ENCODE measurements at places on chromosomes 5 and 9.

GRCh38 chr5:14665949-14666348 is 1.4 kb downstream of the OTULIN start:
- peak; percentile 72 for DNase-seq

DNA sequence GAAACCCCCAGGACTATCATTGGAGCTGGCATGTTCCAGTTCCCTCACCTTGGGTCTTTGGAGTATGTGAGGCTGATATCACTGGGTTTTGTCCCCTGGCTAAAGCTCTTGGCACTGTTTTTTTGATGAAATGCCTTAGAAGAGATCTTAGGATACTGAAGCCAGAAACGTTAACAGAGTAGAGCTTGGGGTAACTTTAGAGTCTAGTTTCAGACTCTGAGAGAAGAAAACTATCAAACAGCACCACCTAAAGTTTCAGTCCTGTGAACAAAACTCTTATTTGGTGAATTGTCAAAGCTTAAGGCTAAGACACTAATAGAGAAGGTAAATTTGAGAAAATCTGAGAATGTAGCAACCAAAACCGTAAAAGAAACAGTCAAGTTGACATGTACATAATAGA is 111.7 kb upstream of the PUM3 start:
- DNase-seq = no peak

- peak; percentile 76 for DNase-seq
Measured at GRCh38 chr9:117555964-117556629, 141.2 kb upstream of the ASTN2 start.

- peak; percentile 98 for DNase-seq
Measured at GRCh38 chr5:34686762-34687268, 30.7 kb downstream of the RAI14 start.

DNA sequence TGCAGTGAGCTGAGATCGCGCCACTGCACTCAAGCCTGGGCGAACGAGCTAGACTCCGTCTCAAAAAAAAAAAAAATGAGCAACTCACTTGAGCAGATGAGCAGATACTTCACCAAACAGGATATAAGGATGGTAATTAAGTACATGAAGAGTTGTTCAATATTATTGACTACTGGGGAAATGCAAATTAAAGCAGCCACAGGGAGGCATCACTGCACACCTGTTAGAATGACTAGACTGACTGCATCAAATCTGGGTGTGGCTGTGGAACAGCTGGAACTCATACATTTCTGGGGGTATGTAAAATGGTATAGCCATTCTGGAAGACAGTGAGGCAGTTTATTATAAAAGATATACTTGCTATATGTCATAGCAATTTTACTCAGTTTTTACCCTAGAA is 93.0 kb downstream of the WNK2 start:
- peak; percentile 53 for DNase-seq

- no peak for DNase-seq
Measured at GRCh38 chr5:124459984-124460383, 286.5 kb downstream of the ZNF608 start.

GRCh38 chr9:121652021-121652837 is 795 bp downstream of the DAB2IP start:
- peak; percentile 39 for DNase-seq

DNA sequence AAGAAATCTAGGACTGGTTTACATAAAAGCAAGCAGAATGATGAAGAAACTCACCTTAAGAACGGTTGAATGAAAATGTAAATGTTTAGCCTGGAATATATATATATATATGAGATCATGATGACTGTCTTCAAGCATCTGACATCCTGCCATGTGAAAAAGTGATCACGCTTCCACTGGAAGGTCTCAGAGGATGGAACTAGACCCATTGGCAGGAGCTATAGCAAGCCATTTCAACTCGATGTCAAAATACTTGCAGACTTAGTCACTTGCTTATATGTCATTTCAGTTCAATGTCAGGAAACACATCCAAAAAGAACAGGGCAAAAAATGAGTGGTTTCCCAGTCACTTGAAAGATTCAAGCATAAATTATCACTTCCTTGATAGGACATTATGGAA is 22.2 kb upstream of the TMEM161B start:
- DNase-seq = no peak

GRCh38 chr5:125189531-125189941 is 443.1 kb upstream of the ZNF608 start:
- no peak for DNase-seq

GRCh38 chr5:157918811-157919742 is 60.1 kb upstream of the CLINT1 start:
- peak; percentile 92 for DNase-seq

GRCh38 chr5:173612948-173613347 is 3.5 kb downstream of the BOD1 start:
- no peak for DNase-seq

DNA sequence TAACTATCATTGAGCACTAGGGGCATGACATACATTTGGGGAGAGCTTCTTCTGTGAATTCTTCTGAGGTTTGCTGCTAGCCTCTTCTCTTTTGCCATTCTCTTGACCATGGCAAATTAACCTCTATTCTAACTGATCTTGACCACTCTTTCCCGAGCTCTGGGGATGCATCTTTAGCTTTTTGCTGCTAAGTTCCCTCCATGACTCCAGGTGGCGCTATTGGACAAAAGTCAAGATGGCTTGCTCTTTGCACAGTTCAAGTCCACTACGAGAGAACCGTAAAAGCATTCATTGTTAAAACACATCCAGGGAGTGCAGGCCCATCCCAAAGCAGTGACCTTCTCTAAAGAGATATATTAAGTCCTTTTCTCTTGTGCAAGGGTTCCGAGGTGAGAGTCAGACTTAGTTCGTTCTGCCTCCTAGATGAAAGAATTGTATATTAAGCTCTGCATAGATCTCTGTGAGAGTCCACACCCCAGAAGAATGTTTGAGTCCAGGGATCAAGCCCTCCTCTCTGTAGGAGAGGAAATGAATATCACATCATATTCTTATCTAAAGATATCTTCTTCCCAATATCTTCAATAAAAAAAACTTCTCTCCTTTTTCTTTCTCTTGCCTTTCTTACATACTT is 1152.9 kb upstream of the CDH6 start:
- DNase-seq = peak; percentile 25

DNA sequence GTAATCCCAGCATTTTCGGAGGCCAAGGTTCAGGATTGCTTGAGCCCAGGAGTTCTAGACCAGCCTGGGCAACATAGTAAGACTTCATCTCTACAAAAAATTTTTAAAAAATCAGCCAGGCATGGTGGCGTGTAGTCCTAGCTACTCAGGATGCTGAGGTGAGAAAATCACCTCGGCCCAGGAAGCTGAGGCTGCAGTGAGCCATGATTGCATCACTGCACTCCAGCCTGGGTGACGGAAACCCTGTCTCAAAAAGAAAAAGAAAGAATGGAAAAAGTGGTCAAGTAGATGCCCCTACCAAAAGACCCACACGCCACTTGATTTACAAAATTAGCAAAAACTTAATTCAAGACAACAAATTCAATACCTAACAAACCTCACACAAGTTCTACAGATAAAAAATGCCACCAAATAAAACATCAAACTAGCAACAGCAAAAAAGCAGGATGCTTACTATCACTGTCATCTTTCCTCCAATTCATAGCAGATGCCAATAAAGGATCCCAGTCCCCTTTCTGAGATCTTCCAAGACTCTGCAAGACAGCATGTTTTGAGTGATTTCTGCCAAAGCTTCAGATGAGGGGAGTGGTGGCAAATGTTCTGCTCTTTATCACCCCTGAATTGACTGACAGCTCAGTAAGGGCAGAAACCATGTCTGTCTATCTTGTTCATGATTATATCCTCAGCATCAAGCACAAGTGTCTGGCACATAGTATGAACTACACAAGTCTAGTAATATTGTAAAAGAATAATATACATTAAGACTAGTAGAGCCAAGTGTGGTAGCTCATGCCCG is 34.2 kb upstream of the TESK1 start:
- no peak for DNase-seq

- DNase-seq = no peak
Measured at GRCh38 chr9:118262191-118262590, 558.0 kb downstream of the TLR4 start.

DNA sequence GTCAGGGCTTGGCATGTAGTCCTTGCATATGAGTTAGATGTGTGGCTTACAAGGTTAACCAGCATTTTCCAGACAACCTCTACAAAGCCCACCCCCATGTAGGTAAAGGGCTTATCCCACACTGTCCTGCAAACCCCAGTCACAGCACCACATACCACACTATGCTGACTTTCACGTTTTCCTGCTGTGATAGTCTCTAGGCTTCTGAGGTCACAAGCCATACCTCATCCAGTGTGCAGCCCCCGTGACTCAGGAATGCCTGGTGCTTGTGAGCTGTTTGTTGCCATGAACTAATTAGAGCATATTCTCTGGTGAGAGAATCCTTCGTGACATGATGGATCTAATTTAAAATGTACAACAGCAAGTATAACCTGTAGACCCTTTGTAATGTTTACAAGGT is 50.8 kb downstream of the ERAP1 start:
- no peak for DNase-seq

DNA sequence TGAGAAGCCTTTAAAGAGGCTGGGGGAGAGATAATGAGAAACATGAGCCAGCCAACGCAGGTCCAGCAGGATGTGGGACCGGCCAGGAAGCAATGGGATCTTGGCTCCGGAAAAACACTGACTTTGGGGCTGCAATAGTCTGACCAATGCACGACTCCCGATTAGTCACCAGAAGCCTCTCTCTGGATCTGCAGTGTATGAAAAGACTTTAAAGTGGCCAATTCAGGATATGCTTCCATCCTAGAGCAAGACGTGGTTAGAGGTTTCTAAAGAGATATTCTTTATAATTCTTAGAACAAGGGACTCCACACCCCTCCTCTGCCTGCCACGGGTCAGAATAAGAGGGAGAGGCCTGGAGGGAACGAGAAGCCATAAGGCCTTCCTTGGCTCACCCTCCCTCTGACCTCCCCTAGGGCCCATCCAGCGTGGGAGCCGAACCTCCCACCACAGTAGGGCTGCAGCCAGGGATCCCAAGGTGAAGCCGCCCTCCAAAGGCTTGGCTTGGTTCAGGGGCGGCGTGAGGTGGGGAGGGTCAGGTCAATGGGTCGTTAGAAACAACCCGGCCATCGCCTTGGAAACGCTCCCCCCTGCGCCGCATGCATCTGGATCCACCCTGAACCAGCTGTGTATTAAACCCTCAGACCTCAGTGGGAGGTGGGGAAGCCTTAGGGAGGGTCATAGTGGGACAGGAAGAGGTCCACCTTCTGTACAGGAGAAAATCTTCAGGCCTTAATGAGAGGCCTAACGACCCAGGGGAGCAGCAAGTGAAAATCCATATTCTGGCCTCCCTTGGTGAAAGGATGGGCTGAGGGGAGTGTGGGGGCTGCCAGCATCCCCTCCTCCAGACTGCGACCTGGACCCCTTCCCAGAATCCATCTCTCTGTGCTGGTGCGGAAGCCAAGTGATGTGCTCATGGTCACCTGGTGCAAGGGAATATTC is 11.1 kb downstream of the FGF1 start:
- DNase-seq = no peak

DNA sequence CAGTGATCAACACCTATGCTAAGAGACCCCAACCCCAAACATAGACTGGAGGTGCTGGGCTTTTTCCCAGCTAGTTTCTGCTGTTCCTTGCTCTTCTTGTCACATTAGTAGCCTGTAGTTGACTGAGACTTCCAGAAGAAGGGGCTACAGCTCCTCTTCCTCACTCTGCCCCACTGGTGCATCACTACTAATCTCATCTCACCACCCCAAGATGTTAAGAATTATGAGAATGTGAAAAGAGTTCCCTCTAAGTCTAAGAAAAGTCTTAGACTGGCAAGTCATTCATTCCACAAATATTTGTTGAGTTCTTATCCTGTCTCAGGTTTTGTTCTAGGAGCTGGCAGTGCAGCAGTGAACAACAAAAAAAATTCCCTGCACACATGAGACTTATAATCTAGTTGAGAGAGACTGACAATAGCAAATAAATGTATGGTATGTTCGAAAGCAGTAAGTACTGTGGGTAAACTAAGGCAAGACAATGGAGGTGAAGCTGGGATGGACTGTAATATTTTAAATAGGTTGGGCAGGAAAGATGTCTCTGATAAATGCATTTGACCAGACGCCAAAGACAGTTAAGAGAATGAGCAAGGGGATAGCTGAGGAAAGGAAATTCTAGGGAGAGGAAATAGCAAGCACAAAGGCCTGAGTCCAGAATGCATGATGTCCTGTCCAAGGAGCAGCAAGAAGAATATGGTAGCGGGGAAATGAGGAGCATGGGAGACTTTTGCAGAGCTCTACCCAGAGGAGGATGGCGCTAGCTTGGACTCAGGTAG is 92.3 kb downstream of the PTCD2 start:
- DNase-seq = no peak

- DNase-seq = no peak
Measured at GRCh38 chr5:158805195-158805594, 294.5 kb downstream of the EBF1 start.

DNA sequence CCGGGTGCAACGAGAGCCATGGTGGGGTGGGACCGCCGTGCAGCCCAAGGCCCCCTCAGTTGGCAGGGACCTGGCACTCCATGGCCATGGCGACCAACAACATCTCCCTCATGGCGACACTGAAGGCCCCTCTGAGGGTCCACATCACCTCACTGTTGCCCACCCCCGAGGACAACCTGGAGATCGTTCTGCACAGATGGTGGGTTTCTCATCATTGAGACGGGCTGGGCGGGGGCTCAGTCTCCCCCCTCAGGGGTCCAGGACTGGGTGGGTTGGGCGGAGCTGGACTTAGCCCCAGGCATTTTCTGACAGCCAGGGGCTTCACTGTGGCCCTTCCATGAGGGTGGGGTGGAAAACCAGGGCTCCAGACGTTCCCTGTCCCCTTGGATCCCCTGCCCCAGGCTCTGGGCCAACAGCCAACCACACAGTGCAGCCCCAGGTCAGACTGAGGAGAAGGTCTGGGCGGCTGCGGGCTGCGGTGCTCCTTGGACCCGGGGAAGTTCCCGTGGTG is 734 bp downstream of the PAEP start:
- no peak for DNase-seq

GRCh38 chr5:135312255-135312935 is 86.6 kb downstream of the MACROH2A1 start:
- DNase-seq = no peak

GRCh38 chr5:53355931-53356330 is 124.5 kb upstream of the FST start:
- no peak for DNase-seq

DNA sequence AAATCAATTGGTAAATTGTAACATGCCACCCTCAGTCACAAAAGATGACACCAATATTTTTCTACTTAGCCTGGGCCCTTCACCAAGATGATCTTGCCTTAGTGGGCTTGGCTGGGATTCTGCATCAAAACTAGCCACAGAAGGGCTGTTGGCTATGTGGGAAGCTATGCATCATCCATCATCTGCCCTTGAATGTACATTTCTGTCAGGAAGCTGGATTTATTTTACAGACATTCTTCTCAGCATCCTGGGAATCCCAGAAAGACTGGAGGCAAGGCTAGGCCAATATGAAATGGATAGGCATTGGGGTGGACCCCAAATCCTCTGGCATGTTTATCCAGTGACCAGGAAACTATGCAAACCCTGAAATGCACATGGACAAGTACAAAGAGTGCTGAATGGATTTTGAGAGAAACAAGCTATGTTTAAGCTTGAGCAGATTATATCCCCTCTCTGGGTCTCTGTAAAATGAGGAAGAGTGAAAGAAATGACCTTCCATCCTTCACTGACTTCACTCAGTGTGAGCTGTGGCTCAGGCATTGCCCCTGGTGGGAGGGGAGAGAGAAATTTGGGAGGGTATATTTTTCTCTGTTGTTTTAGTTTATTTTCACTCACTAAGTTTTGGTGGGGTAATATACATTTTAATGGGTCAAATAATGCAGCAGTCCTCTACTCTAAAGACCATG is 283.6 kb downstream of the EBF1 start:
- no peak for DNase-seq

All from small intestine (tissue), 16 donors.